SIG-M5 (cell line): ENCODE measurements at places on chromosomes 2 and 18.

- DNase-seq = no peak
Measured at GRCh38 chr2:71886241-71886640, 261.4 kb downstream of the CYP26B1 start.

DNA sequence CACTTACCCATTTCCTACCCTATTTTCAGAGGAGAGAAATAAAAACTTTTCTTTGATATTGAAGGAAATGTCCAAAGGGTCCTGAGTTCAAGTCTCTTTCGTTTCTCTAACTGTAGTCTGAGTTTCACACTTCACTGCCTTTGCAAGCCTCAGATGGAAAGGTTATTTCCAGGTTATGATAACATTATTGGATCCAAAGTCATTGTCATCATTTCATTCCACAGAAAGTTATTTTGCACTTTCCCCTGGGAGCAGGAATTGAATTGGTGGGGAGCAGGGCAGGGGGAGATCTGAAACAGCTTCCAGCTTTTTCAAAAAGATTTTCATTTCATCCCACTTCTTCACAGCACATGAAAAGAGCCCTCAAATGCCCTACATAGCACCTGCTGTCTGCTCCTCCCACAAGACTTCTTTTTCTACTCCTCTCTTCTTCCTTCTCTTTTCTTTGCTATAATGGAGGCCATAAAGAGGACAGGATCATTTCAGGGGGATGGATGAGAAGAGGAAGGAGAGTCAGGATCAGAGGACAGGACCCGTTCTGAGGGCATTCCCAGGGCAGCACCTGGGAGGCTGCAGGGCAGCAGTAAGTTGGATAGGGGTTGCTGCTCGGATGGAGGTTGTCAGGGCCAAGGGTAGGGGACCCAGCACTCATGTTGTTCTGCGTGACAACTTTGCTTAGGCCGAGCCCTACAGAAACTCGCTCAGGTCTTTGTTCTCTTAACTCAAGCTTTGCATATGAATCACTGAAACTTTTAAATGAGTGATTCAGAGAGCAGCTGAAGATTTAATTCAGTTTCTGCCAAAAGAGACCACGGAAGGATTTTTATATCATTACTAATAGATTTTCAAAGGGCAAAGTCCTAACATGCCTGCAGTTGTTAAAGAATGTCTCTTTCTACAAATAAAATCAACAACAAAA is 11.4 kb upstream of the GALNT5 start:
- no peak for DNase-seq

DNA sequence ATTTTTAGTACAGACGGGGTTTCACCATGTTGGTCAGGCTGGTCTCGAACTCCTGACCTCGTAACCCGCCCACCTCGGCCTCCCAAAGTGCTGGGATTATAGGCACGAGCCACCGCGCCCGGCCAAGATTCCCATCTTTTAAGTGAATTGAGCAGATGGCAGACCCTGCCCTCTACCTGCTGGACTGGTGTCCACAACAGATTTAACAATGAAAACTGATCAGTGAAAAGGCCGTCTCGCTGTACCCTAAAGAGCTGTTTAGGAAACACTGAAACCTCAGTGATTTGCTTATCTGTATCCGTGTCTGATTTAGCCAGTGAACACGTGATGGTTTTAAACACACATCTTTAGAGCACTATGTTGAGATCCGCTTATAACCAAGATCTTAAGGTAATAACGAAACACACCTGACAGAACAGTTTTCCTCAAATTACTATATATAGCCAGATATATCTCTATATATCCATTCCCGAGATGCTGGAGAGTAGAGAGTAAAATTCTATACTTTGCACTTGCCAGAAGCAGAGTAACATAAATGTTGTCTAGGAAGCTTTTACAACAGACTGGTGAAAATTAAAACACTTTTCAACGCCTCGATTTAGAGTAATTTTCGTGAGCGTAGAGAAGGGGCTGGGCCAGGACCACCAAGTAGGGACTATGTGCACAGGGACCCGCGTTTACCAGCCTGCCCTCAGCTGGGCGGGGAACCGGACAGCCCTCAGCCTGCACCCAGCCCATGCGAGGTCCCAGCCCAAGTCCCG is 594 bp downstream of the FAM161A start:
- no peak for DNase-seq

- no peak for DNase-seq
Measured at GRCh38 chr2:178397002-178397605, 53.9 kb downstream of the PRKRA start.

GRCh38 chr2:228722311-228722710 is 540.8 kb upstream of the SPHKAP start:
- DNase-seq = no peak

DNA sequence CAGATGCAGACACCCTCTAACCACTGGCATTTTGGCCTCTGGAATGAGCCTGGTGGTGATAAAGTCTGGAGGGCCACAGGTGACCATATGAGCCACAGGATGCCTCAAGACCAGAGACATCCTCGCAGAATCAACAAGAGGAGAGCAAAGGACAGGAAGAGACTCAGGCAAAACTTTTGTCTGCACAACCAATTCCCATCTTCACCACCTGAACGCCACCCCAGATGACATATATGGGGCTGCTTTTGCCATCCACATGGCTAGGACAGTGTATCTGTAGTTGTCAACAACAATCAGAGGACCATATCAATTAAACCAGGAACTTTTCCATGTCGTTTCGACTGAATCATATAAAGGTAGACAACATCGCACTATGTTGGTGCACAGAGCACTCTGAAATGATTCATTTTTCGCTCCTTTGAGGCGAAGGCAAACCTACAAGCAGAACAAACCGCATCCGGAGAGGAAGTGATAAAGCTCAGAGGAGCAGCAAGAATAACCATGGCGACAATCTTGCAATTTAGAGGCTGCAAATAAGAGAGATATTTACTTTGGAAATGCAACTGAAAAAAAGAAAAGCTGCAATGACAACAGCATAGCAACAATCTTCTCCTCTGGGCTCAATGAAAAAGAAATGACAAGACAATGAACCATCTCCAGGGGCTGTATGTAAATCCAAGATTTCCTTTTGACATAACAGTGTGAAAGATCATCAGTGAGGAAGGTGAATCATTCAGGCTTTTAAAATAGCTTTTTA is 204.5 kb downstream of the ARL4C start:
- no peak for DNase-seq

DNA sequence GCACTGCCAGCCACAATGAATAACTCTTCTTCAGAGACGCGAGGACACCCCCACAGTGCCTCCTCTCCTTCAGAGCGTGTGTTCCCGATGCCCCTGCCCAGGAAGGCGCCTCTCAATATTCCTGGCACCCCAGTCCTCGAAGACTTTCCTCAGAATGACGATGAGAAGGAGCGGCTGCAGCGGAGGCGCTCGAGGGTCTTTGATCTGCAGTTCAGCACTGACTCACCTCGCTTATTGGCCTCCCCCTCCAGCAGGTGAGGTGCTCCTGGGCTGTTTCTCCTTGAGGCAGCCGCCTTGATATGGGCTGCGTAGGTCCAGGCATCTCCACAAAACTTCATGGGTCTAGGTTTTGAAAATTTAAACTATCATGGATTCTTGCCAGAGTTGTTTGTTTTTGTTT is 6.1 kb downstream of the NCAPH start:
- no peak for DNase-seq

DNA sequence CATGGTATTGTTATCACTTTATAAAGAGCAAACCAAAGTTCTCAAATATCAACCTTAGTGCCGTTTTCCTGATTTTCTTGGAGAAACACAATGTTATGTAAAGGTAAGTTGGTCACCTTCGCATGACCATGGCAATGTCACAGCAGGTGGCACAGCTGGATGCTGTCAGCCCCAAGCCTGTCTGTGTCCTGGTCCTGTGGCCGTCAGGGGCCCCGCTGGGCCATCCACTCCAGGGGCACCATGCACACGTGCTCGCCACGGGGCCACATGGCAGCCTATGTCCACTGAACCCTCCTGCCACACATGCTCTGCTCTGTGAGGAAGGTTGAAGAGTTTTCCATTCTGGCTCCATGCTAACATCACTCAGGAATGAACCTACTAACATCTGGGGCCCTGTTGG is 85.9 kb downstream of the EIPR1 start:
- DNase-seq = no peak

DNA sequence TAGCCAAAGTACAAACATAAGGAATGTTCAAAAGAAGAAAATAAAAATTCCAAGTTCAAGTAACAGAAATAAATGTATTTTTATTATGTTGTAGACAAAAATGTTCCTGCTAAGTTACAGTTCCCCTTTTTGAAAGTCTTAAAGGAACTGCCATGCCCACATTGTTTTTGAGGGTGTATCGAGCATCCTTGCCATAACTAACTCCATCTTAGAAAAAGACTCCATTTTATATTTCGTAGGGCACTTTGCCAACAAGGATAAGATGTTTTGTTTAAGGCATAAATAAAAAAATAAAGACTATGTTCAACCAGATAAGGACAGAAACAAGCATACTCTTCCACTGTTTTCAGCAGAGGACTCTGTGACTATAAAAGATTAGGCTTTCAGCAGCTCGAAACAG is 67.3 kb downstream of the TMEM237 start:
- DNase-seq = no peak

DNA sequence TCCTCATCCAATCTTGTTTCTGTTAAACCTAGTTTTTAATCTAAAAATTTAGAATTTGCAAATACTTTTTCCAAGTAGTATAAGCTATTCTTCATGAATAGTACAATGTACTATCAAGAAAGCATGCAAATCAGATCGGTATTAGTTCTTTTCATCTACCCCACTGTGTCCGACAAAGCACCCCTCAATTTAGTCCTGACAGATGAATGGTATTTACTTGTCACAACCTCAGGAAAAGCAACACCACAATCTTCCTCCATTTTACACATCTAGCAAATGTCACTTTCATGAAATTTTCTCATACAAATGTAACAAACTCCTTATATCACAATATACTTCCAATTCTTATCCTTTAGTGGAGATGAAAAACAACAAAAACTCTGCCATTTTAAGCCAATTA is 163.8 kb downstream of the PDE11A start:
- DNase-seq = no peak

- no peak for DNase-seq
Measured at GRCh38 chr18:36298126-36298741, 721 bp downstream of the FHOD3 start.

DNA sequence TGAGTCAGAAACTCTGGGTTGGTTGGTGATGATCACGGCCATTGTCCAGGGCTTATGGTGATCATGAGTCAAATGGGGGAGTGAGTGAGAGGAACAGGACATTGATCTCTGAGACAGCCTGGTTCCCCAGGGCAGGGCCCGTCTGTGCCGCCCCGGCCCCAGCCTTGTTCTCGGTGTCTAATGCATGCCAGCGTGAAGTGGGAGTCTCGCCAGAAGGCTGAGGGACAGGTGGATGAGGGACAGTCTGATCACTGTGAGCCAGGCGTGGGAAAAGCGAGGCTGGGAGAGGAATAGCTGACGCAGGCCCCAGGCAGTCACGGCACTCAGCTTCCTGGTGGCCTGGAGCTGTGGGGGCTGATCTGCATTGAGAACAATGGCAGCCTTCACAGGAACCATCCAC is 208.3 kb upstream of the HDAC4 start:
- DNase-seq = no peak

DNA sequence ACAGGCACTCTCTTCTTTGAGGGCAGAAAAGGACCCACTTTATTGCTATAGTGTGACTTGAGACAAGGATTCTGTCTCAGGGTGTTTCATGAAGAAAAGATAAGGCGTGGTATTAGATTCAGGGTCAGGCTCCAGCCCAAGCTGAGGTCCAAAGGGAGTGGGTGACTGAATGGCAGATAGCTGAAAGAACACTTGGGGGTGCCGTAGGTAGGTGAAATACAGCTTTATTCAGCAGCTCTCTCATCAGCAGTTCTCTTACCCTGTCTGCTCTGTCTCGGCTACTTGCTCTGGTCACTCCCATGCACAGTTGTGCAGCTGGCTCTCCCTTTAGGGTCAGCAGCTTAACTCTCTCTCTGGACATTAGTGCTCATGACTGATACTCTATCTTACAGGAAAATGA is 379.9 kb downstream of the LPIN1 start:
- no peak for DNase-seq

DNA sequence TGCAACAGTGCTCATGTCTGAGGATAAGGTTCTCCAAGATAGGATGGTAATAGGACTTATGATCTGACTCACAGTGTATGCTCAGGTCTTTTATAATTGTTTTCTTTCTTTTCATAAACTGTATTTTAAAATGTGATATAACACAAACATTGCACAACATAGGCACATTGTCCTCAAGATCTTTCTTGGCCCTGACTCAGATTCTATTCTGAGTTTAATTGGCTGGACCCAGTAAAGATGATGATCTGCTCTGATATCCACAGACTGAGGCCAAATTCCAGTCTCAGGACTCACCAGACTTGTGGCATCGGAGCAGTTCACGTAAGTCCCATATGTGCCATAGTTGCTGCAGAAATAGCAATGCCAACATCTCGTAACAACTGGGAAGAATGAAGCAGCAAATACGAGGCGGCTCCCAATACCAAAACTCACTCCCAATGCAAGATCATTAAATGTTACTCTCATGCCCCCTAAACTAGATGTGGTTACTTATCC is 448.9 kb upstream of the SLC14A2 start:
- no peak for DNase-seq

- DNase-seq = no peak
Measured at GRCh38 chr2:151552287-151552686, 142.6 kb downstream of the RIF1 start.
